RPMI8226 (cell line): ENCODE measurements at places on chromosomes 7 and 10.

DNA sequence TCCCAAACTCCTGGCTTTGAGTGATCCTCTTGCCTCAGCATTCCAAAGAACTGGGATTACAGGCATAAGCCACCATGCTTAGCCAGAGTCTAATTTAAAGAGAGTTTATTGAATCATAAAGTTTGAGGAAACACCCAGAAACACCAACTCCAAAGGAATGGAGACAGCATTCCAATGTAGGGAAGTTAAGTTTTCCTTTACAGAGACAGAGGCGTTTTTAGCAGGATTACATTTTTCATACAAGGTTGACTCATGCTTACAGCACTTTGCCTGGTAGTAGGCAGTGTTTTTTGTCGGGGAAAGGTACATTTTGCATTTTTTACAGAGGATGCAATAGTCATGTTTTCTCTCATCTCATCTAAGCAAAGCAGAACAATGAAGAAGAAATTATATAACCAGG lies 18.9 kb upstream of the OPN4 start:
- no peak for DNase-seq

DNA sequence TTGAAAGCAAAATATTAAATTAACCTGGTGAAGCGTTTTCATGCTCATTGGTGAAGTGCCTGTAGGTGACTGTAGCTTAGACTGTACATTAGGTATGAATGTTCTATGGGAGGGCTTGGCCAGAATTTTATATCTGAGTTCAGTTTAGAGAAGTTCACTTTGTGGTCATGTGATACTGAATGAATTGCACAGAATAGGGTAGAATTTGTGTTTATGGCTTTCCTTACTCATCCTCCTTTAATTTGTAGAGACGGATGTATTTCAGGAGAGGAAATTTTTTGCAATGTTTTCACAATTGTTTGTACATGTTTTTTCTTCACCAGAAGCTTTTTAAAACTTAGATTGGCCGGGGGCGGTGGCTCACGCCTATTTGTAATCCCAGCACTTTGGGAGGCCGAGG lies 32.3 kb downstream of the REEP3 start:
- DNase-seq = no peak

- no peak for DNase-seq
These were observed 85.2 kb downstream of the WNT2 start for GRCh38 chr7:117237646-117238045.

DNA sequence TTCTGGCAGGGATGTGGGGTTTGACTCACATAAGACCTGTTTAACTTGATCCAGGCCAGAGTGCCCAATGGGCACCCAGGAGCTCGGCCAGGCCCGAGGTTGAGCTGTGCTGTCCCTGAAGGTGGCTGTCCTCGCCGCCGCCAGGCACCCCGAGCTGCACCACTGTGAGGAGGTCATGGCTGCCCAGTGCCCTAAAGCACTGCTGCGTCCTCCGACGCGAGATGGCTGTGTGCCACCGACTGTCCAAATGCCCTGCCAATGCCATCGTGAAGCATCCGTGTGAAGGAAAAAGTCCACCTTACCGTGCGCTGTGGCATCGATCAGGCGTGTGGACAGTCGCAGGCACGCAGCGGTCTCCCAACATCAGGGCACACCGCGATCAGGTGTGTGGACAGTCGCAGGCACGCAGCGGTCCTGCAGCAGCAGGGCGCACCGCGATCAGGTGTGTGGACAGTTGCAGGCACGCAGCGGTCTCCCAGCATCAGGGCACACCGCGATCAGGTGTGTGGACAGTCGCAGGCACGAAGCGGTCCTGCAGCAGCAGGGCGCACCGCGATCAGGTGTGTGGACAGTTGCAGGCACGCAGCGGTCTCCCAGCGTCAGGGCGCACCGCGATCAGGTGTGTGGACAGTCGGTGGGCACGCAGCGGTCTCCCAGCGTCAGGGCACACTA lies 120.3 kb downstream of the VIPR2 start:
- no peak for DNase-seq

- no peak for DNase-seq
These were observed 495.2 kb upstream of the LRRN3 start for GRCh38 chr7:110595694-110596093.

- no peak for DNase-seq
These were observed 67.8 kb downstream of the ZNRF2 start for GRCh38 chr7:30352169-30352568.

- DNase-seq = no peak
These were observed 11.4 kb upstream of the KPNA7 start for GRCh38 chr7:99219185-99219767.

DNA sequence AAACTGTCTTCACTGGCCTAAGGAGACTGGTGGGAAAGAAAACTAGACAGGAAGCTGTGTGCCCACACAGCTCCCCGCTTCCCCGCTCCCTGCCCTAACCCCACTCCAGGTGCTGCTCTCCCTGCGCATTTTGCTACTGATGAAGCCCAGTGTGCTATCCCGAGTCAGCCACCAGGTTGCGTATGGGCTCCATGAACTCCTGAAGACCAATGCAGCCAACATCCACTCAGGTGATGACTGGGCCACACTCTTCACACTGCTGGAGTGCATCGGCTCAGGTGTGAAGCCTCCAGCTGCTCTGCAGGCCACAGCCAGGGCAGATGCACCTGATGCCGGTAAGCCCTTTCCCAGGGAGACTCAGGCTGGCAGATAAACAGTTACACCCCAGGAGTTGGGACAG lies 20.3 kb upstream of the NFKB2 start:
- no peak for DNase-seq

GRCh38 chr7:14902589-14903067 lies at the start of gene DGKB:
TSS of gene DGKB (minus strand) at chr7:14902751.
- DNase-seq = peak; percentile 14

GRCh38 chr7:141184532-141185190 lies 110.8 kb downstream of the TMEM178B start:
- DNase-seq = no peak

DNA sequence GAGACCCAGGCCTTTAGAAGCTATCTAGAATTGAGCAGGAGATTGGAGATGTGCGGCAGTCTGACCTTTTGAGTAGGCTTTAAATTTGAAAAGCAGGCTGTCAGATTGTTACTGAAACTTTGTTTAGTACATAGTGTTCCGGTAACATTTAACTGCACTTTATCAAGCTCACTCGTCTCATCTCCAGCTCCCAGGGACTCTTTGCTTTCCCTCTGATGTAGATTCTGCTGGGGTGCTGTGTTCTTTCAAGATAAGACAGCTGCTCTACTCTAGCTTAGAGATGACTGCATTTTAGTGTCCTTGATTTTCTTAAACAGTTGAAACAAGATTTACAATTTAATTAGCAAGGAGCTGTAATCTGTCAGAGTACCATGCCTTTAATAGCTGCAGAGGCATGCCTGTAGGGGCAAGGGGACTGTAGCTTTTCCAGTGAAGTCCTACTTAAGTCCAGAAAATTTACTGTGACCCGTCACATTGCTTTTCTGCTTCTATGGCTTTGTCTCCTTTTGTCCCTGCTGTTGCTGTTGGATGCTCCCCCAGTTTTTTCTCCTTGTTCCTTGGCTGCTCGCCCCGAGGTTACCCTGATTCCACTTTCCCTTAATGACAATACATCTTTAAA lies 56.4 kb upstream of the MTPN start:
- DNase-seq = no peak

GRCh38 chr10:110880012-110880411 lies 8.3 kb downstream of the PDCD4 start:
- DNase-seq = no peak

GRCh38 chr10:7265396-7266123 lies 145.3 kb downstream of the SFMBT2 start:
- DNase-seq = no peak

DNA sequence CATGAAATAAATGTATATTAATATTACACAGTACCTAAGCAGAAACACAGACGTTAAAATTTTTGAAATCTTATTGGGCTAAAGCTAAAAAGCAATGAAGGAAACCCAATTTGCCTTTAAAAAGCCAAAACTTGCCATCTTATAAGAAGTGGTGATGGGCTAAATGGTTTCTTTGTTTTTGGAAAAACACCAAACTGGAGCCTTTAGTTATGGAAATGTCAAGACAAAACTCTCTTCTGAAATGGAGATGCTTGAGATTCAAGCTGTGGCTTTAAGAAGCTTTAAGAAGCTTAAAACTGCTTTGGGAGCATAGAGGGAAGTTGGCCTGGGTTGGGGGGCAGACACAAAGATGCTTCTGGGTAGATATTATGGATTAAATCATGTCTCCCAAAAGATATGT lies 277.0 kb downstream of the GFRA1 start:
- DNase-seq = no peak
